Urothelium cell line (cell line): ENCODE measurements at places on chromosomes 16 and 17.

- no peak for DNase-seq
Measured at GRCh38 chr17:19342611-19343255, 19.8 kb downstream of the B9D1 start.

DNA sequence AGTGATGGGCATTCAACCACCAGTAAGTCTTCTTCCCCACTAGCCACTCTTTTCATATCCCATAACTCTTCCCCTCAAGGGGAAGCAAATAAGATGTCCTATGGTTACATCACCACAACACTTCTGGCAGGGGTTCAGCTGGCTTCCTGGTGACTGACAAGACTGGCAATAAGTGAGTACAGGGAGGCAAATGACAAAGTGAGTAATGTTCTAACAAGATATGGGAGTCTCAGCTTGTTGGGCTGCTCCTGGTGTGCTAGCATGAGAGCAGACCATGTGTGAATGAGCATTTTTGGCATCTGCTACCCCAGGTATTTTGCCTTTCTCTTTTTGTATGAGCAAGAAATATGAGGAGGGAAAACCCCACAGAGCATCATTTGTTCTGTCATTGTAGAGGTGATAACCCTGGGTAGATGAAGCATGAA, 9.9 kb downstream of the TMIGD1 start:
- DNase-seq, result peak; percentile 21

DNA sequence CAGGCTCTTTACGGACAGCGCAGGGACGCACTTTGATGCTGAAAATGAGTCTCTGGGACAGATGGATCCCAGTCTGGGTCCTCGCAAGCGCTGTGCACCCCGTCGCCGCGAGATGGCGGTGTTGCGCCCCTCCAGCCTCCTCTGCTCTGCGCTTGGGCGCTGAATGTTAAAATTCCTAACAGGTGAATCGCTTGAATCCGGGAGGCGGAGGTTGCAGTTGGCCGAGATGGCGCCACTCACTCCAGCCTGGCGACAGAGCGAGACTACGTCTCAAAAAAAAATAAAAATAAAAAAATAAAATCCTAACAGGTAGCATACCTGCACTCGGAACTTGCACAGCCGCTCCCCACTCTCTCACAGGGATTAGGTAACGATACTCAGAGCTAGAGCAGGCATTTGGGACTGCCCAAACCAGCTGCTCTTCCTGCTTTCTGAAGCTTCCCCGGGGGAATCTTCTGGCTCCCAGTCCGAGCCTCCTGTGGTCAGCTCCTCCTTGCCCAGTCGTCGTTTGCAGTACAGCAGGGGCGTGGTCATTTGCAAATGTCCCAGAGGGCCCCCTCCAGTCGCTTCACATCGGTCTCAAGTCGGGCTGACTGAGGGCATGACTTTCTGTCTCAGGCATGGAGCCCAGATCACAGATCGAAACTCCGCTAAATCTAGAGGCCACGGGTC, 26.2 kb upstream of the OSGIN1 start:
- peak; percentile 91 for DNase-seq

DNA sequence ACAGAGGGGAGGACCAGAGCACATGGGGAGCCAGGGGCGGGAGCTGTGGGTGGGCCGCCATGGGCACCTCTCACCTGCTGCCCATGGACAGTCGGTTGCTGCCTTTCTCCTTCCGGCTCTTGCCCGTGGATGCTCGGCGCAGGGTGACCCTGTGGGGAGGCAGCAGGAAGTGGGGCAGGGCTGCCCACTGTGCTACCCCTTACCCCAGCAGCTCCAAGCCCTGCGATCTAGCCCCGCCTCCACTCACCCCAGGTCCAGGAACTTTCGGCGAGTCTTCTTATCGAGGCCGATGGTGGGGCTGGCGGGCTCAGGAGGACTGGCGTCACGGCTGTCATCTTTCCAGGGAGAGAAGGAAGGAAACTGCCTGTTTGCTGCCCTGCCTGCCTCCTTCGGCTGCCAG, 14.2 kb downstream of the SAMD14 start:
- no peak for DNase-seq

DNA sequence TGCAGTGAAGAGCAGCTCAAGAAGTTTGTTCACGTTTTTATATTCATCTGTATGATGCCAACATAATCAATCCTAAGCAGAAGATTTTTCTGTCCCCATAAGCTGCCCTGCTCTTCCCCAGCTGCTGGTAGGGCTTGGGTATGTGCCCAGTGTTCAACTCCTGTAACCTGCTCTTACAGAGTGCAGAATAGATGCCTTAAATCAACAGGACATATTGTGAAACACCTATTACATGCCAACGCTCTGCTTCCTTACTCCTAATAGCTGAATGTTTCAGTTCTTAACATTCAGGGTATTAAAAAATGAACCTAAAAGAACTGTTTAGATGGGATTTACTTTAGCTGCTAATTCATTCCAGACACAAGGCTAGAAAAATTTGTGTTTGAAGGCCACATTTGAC, 190.9 kb downstream of the HS3ST3A1 start:
- DNase-seq, result no peak

DNA sequence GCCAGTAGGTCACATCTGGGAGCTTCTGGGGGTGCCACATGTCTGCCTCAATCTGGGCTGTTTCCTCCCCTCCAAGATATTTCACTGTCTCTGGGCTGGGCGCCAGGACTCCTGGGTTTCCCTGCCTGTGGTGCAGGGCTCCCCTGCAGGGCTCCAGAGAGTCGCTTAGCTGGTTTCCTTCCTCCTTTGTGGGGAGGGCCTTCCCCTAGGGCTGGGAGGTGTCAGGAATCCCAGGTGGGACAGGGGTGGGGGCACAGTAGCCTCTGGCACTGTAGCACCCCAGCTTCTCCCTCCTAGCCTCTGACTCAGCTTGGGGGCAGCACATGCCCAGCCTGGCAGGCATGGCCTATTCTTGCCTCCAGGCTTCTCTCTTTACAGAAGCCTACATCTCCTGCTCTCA, 2.6 kb downstream of the RARA start:
- DNase-seq, result no peak

DNA sequence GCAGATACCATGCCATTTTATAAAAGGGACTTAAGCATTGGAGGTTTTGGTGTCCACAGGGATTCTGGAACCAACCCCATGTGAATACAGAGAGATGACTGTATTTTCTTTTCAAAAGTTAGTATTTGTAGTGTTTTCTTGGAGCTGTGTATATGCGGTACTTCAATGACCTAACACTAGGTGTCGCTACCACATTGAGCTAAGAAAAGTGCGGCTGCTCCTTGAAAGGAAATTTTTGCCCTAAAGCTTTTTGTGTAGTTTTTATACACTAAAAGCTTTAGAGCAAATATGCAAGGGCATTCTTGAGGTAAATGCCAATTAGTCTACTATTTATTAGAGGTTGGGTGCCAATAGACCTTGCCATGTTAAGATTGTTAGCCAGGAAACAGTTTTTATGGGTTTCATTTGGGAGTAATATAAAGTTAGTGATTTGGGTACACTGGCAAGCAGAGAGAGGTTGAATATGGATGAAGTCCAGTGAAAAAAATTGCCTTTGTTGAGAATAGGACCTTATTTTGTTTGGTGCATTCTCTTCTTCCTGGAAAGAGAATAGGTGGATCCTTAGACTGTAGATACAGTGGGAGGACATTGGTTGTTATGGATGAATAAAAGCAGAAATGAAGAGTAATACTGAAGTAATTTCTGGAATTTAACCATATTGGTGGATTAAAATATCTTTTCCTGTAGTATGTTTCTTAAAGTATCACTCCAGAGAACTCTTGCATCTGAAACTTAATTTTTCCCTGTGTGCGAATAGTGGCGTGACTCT, 43.3 kb downstream of the BCAS3 start:
- peak; percentile 81 for DNase-seq

DNA sequence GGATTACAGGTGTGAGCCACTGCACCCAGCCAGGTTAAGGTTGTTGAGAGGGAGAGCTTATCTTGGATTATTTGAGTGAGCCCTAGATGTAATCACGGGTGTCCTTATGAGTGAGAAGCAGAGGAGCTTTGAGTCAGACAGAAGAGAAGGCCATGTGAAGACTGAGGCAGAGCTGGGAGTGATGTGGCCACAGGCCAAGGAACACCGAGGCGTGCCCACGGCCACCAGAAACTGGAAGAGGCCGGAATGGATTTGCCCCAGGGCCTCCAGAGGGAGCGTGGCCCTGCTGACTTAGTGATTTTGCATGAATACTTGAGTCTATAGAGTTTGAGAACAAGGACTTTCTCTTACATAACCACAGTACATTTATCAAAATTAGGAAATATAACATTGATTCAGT, 137.7 kb downstream of the RPTOR start:
- no peak for DNase-seq

DNA sequence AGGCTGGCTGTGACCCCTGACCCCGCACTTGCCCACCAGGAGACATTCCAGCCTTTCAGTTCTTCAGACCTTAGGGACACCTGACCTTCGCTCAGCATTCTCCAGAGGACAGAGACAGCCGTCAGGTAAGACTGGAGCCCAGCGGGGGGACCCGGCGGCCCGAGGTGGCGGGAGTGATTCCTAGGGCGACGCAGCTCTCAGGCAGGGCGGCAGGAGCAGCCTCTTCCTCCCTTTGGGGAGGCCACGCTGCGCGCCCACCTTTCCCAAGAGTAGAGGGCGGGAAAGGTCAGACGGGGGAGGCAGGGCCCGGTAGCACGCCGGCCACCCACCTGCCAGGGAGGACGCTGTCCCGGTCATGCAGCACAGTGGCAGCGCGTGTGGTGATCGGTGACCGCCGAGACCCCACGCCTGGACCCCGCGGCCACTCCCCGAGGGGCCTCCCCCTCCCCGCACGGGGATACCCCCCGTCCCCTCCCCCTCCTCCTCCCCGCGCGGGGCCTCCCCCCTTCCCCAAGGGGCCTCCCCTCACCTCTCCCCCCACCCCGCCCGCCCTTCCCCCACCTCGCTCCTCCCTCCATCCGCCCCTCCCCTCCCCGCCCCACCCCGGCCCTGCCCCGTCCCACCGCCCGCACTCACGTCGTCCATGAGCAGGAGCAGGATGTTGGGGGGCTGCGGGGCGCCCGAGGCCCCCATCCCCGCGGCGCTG, 472 bp downstream of the GALNS start:
- DNase-seq, result no peak

DNA sequence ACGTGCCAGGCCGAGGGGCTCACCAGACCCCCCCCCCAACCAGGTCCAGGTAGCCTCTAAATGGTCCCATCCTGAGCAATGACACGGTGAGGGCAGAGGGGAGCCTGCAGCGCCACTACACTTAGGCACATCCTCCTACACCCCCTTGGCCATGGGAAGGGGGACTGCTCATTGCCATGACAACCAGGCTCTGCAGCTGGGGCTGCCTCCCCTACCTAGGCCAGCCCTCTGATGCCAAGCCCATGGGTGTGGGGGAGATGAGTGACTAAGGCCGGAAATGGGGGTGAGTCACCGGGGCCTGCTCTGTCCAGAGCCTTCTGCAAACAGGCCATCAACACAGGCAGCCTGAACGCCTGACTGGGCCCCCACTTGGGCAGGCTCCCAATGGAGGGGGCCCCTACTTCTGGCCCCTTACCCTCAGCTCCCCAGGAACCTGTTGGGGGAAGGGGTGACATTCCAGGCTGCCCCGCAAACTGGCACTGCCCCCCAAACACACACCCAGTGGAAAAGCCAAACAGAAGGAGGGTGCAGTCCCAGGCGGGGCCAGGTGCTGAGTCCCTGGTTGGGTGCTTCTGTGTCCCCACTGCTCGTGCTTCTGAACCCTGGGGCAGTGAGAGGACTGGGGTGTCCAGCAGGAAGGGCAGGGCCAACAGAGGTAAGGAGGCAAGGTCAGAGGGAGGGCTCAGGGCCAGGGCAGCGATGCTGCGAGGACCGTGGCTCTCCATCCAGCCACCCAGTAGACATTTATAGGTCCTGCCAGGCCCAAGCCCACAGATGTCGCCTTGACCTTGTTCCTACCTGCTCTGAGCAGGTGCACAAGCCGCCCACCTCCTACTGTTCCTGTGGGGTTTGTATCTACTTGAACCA, 8.2 kb downstream of the PLCD3 start:
- DNase-seq, result peak; percentile 96

DNA sequence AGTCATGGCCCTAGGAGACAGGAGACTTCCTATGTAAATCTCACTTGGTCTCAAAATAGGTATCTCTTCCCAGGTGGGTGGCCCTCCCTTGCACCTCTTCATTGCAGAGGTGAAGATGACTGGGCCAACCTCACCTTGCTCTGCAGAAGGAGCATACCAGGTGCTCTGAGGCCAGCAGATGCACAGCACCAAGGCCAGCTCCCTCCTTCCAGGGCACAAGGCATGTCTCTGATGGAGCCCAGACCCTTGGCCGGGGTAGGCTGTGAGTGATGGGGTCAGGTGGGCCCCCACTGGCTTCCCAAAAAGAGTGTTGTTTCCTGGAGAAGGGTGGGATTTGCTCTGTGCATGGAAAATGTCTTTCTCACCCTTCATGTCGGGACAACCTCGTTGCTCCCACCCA, 12.8 kb downstream of the CACNG5 start:
- DNase-seq, result no peak

GRCh38 chr17:42639525-42640113, 19.5 kb upstream of the TUBG2 start:
- no peak for DNase-seq

DNA sequence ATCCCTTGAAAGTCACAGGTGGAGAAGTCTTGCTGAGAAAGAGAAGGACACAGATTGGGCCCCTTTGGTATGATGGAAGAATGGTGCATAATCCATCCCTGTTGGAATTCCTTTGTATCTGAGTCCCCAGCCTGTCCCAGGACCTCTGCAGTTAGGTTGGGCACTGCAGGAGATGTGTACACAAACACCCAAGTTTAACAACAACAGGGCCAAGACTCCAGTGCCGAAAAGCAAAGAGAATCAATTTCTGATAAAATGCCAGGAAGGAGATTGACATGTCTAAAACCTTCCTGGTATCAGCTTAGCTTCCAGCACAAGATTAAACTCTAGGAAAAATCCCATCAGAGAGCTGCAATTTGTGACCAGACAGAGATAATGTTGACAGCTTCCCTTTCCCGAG, 32.9 kb downstream of the KATNIP start:
- no peak for DNase-seq
